ENCODE measurements at places on chromosomes 1 and 21.

GRCh38 chr1:86226204-86226603, 69.6 kb upstream of the COL24A1 start:
- DNase-seq: no peak

DNA sequence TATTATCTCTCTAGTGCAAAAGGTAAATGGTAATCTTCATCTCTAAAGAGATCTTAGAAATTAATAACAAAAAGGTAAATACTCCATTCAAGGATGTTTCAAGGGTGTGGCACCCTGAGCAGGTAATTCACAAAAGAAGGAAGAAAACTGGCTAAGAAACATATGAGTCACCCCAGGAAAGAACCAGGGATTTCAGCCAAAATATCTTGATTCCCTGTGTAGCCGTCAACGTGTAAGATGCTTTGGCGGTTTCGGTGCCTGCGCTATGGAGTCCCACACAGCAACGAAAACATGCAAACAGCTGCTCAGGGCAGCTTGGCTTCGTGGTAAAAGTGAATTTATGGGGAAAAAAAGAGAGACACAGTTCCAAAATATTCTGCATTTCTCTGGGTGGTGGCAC, 3.7 kb downstream of the ITGB2 start:
- no peak for DNase-seq

DNA sequence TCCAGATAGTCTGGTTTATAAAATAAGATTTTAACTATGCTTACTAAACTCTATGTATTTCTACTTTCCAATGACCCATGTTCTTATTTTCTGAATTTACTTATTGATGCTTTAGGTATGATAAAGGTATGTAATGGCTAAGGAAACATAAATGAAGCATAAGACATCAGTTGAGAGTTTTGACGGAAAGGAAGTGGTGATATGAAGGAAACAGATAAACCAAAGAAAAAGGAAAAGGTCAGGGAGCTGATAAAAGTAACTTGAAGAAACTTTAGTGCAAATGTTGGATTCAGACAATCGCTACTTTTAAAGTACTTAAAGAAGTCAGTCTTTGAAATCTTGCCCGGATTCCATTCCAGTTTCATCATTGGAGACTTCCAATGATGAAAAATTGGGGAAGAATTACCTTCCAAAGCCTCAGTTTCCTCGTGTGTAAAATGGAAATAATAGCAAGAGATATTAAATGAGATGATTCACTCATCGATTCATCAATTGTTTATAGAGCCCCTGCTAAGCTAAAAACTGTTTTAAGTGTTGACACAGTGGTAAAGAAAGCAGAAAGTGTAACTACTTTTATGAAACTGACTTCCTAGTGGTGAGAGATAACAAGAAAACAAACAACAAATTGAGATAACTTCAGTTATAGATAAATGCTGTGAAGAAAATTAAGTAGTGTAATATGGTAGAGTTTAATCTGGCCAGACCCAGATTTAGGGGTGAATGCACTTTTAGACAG, 10.6 kb downstream of the PTPRC start:
- DNase-seq: no peak

- no peak for DNase-seq
These were observed 22.8 kb downstream of the RAB7B start for GRCh38 chr1:205980237-205980870.

- DNase-seq: no peak
These were observed 20.7 kb upstream of the PADI4 start for GRCh38 chr1:17287130-17287776.

DNA sequence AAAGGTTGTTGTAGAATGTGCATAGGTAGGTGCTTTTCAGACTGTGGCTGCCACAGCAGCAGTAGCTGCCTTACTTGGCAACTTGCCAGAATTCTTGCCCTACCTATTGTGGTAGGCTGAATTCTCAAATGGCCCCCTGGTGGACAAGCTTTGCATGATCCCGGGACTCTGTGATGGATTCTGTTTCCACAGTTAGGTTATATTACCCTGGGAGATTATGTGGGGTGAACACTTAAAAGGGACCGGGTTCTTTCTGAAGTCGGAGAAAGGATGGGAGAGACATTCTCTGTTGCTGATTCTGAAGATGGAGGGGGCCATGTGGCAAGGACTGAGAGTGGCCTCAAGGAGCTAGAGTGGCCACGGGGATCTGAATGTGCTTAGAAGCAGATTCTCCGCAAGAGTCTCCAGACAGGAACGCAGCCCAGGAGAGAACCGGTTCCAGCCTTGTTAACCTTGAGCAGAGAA, 32.1 kb upstream of the KCNE1 start:
- no peak for DNase-seq

DNA sequence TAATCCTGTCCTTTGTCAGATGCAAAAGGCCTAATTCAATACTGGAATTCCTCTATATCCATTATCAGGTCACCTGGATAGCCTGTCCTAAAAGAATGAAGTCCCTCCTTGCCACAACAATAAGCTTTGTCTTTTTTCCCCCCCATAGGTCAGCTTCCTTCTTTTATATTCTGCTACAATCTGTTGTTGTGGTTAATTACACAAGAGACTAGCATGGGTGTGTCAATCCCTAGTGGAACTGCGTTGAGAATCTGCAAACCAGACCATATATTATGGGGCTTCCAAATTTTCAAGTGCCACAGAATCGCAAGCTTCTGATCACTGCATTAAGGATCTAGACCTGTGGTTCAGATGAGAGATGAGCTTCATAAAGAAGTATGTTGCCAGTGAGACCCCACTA, 349.6 kb downstream of the SMYD3 start:
- DNase-seq: no peak

DNA sequence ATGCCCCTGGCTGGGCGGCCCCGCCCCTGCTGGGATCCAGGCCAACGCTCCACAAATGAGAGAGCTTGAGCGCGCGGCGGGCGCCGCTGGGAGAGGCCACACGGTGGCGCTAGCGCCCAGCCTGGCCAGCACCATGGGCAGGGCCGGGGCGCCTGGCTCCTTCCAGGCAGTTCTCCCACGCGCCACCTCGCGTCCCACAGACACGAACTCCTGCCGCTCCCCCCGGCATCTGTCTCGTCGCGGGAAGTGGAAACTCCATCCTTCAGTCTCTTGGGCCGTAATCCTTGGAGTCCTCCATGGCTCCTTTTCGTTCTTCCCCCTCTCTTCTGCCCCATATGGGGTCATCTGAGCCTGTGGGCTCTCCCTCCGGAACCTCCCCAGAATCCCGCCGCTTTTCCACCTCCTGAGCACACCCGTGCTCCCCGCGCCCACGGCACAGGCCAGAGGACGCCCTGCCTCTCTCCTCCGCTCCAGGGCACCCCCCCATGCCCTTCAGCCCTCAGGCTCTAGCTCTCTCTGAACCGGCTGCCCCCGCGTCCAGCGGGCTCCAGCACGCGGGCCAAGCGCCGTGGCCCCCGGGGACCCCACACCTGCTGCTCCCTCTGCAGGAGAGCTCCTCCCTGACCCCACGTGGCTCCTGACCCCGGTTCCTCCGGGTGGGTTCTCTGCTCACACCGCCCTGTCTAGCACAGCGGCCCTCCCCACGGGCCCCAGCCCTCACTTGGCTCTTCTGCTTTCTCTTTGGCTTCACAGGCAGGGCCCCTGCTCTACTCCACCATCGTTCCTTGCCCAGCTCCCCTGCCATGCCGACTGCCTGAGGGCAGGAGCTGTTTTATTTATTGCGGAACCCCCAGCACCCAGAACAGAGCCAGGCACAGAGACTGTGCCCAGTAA, 31.9 kb upstream of the EDN2 start:
- DNase-seq: peak; percentile 85

- no peak for DNase-seq
These were observed 1.7 kb downstream of the CC2D1B start for GRCh38 chr1:52364235-52364839.

GRCh38 chr1:8055973-8056372, 29.9 kb upstream of the ERRFI1 start:
- peak; percentile 12 for DNase-seq

DNA sequence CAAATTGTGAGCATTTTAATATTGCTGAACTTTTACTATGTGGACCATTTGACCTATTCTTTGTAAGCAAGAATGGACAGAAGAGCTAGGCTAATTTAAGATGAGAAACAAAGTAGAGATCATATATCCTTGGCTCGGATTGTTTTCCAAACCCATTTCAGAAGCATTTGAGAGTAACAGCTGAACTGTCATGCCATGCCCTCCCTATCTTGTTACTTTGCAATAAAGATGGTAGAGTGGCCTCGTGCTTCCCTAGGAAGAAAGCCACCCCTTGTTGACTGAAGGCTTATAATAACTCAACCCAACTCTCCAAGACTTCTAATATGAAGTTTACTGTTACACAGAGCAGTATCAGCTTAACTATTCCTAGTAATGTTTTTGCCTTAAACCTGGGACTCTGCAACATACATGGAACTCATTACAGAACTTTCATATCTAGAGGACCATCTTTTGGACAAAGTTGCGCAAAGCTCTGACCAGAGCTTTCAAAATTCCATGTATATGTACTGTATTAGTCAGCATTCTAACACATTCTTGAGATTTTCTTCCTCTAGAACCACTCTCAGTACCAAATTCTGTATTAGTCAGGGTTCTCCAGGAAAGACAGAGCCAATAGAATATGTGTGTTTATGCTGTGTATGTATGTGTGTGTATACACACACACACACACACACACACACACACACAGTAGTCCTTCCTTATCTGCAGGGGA, 68.7 kb downstream of the ADAMTS1 start:
- no peak for DNase-seq

GRCh38 chr21:33196941-33197374, 32.8 kb upstream of the IFNAR2 start:
- peak; percentile 75 for DNase-seq

DNA sequence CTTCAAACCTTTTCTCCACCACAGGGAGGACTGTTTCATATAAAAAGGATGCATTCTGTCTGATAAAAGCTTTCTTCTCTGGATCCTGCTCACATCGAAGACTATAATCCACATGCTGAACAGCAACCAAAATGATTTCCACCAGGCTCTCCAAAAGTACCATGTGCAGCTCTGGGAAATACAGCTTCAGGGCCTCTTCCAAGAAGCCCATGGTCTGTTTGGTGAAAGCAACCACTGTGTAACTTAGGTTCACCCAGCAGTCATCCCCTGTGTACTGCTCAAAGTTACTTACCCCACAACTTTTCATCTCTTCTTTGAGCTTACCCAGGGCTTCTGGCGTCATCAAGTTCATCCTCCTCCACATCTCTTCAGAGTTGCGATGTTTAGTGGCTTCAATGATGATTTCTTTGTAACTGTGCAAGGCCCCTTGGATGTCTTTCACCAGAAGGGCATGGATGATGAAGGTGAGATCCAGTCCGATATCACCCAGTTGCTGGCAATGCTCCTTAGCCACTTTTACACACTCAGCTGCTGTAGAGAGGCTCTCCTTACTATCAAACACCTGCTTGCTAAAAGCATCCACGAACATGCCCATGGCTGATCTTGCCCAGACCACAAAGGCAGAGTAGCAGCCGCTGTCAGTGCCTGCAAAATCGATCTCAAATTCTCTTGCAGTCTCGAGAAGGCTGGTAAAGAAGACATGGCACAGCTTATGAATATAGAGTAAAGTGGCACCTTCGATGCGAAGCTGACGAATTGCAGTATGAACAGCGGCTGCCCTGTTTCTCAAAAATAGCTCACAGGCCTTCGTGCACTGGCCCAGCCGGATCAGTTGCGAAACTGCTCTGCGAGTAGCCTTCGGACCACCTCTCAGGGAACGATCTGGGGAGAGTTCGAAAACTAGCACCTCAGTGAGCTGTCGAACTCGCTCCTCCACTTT, 1.7 kb downstream of the EXOC8 start:
- no peak for DNase-seq

- no peak for DNase-seq
These were observed 205.5 kb downstream of the GPATCH2 start for GRCh38 chr1:217425422-217425821.

DNA sequence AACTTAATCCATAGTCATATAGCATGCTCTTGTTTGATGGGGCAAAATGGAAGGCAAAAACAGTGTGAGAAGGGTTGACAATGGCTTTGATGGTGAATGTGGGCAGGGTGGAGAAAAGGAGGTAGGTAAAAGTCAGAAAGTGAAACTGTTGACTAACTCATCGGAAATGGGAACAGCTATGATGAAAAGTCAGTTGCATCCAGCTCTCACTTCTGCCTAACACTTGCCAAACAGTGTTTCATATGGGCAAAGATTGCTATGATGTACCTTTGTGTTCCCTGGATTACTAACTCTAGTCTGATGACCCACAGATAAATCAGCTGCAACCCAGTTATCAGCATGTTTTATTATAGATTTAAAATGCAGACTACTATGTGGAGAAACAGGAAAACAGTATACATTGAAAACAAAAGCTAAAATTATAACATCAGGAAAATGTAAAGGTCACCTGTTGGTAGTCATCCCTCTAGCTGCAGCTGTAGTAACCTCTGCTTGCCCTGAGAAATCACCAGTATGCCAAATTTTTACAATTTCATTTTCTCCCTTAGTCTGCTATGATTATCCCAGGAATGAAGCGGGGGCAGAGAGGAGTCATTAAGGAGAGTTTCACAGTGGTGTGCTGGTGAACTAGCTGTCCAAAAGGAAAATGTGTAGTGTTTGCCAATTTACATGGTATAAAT, 11.7 kb downstream of the TNFSF18 start:
- DNase-seq: no peak

- DNase-seq: no peak
These were observed 1.1 kb upstream of the RHOC start for GRCh38 chr1:112708002-112708448.

GRCh38 chr21:33058527-33058926, 11.4 kb upstream of the OLIG1 start:
- DNase-seq: no peak

DNA sequence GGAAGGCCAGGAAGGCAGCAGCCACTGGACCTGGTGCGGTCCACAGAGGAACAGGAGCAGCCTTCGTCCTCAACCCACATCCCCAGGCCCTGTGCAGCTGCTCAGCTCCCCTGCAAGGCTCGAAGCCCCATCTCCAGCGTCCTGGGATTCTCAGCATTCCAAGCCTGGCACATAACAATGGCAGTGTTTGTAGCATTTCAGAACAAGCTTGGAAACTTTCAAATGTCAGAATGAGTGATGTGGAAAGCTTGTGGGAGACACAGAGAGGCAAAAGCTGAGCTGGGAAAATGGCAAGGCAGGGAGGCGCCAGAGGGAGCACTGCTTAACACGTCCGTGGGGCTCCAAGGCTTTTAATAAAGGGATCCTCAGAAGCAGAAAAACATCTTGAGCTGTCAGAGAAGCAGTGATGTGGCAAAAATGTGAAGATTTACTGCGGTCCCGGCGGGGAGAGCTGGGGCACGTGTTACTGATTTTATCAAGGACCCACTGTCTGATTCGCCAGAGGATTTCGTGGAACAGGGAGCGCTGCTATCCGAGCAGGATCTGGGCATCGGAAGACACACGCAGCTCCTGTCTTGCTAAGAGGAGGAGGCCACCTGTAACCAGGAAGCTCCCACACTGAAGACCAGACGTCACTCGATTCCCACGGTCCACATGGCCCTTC, 38.1 kb downstream of the TOMM20 start:
- no peak for DNase-seq

DNA sequence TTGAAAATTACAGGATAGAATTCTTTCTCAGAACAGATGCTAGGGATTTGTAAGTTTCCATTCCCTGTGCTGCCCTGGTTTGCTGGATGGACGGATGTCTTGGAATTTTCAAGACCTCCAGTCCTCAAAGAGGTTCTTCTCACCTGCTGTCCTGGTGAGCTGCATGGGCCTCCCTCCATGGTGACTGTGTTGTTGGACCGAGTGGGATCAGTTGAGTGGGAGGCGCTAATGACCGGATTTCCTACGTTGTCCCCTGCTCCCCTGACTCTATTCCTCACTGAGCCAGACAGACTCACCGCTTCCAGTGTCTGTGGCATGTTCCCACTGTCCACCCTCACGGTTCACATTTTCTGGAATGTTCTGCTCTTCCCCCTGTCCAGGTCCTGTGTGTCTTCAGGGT, 229.8 kb downstream of the CAMTA1 start:
- DNase-seq: no peak
